Kidney epithelial cell (primary cell): ENCODE measurements at places on chromosomes 5 and 9. TPM values are rescaled to one million over a fixed set of nuclear protein-coding genes. Genes with fewer than 3 reads are reported as not detected.
A peak's percentile ranks its signal among the peaks of the same experiment; 100 is the strongest.

GRCh38 chr5:97194366-97194765 lies 11.3 kb upstream of the RIOK2 start:
- DNase-seq = no peak

DNA sequence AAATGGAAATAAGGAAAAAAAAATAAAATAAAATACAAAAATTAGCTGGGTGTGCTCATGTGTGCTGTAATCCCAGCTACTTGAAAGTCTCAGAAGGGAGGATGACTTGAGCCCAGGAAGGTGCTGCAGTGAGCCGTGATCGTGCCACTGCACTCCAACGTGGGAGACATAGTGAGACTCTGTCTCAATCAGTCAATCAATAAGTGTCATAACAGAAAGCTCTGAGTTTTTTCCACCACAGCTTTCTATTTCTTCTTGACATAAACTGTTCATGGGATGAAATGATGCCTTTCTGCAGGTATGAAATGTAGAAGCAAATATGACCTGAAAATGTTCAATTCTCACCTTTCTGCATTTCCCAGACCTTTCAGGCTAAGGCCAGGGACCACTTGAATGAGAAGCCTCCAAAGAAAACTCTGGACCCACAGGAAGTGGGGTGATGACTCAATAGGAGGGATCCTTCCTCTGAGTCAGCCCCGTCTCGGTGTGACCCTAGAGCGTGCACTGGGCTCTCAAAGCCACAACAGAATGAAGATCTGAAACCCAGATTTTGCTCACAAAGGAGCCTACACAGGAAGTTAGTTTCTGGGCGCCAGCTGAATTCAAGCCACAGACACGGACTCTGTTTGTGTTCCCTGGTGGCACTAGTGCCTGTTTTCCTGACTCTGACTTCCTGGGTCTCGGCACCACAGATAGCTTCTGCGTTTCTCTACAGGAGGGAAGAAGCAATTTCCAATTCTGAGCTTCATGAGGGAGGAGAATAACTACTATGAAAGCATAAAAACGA lies 62.0 kb downstream of the ANKH start:
- DNase-seq = peak; percentile 71

- peak; percentile 52 for DNase-seq
Observed at GRCh38 chr9:16344343-16344742, 526.1 kb downstream of the BNC2 start.

GRCh38 chr9:114532561-114533237 lies 27.4 kb upstream of the WHRN start:
- DNase-seq = no peak

GRCh38 chr9:7542693-7543092 lies 256.9 kb downstream of the DMAC1 start:
- DNase-seq = no peak

DNA sequence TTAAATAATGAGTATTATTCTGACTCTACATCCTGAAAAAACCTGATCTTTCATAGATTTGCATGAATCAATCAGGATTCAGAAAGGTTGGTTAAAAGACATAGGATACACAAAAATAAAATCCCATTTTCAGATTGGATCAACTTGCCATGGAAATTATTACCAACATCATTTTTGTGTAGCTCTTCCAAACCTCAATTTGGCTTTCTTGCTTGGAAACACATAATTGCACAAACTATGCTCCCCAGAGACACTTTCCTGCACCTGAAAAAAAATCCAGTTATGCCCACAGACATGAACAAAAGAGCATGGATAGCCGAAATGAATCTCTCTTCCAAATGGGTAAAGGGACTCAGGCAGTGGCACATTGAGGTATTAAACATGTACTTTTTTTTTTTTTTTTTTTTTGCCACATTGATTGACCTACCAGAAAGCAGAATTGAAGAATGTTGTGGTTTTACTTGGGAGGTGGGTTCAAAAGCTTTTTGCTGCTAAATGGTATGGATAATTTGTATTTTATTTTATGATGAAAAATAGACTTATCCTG lies 135.4 kb upstream of the FBN2 start:
- DNase-seq = no peak

The PRELID2 gene
- total RNA-seq = 9.4 and 9.7 TPM in 2 replicates

The CMBL gene
- total RNA-seq = 7.7 and 7.8 TPM in 2 replicates
